ENCODE measurements at places on chromosomes 12 and 14. TPM values are rescaled to one million over a fixed set of nuclear protein-coding genes. Genes with fewer than 3 reads are reported as not detected.

GRCh38 chr12:22286569-22286968 is 47.9 kb downstream of the ST8SIA1 start:
- DNase-seq: no peak

- DNase-seq: no peak
Observed at GRCh38 chr12:24901576-24902461, 47.1 kb downstream of the BCAT1 start.

DNA sequence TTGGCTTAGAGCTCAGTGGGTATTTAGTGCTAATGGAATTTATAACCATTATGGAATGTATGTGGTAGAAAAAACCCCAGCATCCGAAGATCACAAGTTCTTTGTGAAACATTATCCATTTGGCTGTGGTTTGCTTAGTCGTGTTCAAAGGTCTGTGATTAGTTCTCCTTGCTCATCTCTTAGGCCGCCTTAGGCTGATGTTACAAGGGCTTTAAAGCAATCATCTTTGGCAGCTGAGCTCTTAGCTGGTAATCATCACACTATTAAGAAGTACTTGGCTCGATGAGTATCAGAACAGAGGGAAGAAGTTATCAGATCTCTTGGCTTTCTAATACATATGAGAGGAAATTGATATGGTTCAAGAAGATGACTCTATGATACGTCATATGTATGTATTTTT is 124.1 kb upstream of the E2F7 start:
- DNase-seq: peak; percentile 35

DNA sequence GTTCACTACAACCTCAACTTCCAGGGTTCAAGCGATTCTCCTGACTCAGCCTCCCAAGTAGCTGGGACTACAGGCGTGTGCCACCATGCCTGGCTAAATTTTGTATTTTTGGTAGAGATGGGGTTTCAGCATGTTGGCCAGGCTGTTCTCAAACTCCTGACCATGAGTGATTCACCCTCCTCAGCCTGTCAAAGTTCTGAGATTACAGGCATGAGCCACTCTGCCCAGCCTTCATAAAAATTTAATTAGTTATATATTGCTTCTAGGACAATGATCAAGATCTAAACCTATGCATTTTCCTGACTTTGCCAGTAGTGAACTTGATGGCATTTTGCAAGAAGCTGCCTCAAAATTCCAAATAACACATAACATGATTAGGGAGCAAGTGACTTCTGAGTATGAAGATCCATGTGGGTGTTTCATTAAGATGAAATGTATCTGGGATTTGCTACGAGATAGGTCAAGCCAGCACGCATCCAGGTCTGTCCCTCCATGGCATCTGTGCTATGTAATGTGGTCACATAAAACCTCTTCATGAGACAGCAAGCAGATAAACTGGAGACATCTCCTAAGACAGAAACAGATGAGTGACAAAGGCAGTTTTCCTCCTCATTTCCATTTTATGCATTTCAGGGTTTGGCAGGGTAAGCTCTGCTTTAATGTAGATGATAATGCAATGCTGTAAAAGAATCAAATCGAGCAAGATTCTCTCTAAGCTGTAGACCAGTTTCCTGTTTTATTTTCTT is 319.4 kb upstream of the ATP2B1 start:
- DNase-seq: no peak

DNA sequence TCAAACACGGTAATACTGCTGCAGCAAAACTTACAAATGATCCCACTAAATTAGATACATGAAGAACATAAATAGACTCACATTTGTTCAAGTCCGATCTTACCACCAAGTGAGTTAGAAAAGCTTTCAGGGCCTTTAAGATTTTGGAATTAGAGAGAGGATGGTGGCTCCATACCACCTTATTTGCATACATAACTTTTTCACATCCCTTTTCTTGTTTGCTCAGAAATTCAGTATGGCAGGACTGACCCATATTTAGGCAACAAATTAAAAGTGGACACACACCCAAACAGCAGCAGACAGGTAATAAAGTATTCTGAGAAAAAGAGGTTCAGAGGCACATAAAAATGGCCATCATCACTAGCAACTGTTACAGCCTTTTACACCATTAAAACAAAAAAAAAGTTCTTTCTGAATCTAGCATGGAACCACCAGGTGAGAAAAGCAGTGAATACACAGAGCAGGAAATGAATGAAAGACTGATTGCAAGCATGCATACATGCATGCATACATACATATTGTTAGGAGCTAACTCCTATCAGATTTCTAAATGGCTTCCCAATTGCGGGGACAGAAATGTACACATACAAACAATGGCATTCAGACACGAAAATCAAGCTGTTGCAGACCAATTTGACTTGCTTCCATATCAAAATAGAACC is 23.3 kb downstream of the STXBP6 start:
- DNase-seq: no peak

Gene B3GNT4
- 0.22 TPM for total RNA-seq

DNA sequence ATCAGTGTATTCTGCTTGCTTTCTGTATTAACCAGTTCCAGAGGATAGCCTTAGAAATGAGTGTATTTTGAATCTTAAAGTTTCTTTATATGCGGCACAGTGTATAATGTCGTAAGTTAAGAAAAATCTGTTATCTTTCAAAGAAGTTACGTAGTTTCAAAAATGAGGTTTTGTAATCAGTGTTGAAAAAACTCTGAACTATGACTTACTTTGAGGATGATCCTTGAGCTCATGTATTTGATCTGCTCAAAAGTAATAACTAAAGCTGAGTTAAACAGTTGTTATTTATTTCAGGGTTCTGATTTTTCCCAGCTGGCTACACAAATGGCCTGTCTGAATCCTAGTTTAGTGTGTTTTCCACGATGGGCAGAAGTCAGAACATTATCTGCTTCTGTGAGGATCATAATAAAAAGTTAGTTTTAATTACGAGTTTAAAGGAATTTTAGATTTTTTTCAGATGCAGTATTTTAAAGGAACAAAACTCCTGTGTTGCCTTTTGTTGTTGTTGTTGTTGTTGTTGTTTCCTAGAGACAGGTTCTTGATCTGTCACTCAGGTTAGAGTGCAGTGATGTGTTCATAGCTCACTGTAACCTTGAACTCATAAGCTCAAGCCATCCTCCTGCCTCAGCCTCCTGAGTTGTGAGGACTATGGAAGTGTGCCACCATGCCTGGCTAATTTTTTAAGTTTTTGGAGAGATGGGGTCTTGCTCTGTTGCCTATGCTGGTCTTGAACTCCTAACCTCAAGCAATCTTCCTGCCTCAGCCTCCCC is 52.9 kb downstream of the GPATCH2L start:
- DNase-seq: no peak

DNA sequence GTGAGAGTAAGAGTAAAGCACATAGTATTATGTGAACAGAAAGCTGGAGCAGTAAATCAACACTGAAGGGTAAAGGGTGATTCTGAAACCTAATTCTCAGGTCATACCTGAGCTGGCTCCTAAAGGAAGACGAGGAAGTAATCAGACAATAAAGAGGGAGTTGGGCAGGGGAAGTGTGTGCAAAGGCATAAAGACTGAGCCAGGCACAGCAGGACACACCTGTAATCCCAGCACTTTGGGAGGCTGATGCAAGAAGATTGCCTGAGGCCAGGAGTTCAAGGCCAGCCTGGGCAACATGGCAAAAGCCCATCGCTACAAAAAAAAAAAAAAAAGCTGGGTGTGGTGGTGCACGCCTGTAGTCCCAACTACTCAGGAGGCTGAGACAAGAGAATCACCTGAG is 9.6 kb downstream of the ARF3 start:
- no peak for DNase-seq

Gene AICDA
- total RNA-seq: not detected

- DNase-seq: no peak
Observed at GRCh38 chr12:46946137-46946536, 120.3 kb upstream of the SLC38A4 start.

GRCh38 chr12:26379777-26380467 is 184.5 kb downstream of the SSPN start:
- DNase-seq: no peak

Gene KCNA5
- total RNA-seq: not detected

Gene RNASE4
- total RNA-seq: 1.8 TPM

DNA sequence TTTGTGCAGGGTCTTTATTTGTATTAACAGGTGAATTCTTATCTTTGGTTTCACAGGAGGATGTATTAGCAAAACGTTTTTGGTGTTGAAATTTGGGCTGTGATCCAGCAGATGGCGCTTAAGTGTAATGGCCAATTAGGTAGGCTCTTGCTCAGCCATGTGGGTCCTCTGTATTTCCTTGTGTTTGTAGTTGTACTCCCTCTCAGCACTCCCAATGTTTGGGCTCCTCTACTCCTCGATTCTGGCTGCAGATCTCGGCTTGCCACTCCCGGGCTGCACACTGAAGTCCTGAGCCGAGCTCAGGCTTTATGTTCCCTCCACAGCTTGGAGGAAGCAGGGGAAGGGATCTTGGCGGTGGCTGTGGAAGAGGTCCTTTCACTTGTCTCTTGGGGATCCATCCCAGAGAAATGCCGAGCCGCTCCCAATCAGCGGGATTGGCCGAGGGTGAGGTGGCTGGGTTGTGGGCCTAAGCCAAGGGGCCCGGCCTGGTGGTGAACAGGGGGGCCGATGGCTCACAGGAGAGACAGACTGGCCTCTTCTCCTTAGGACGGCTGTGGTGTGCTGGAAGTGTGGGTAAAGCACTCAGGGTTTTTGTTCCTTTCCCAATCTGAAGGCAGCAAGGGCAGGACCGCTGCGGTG is 133.7 kb downstream of the AEBP2 start:
- DNase-seq: peak; percentile 83

- DNase-seq: no peak
Observed at GRCh38 chr14:72582582-72582981, 311.3 kb downstream of the DPF3 start.

Gene RNU4-1
- total RNA-seq: 1,293 TPM

DNA sequence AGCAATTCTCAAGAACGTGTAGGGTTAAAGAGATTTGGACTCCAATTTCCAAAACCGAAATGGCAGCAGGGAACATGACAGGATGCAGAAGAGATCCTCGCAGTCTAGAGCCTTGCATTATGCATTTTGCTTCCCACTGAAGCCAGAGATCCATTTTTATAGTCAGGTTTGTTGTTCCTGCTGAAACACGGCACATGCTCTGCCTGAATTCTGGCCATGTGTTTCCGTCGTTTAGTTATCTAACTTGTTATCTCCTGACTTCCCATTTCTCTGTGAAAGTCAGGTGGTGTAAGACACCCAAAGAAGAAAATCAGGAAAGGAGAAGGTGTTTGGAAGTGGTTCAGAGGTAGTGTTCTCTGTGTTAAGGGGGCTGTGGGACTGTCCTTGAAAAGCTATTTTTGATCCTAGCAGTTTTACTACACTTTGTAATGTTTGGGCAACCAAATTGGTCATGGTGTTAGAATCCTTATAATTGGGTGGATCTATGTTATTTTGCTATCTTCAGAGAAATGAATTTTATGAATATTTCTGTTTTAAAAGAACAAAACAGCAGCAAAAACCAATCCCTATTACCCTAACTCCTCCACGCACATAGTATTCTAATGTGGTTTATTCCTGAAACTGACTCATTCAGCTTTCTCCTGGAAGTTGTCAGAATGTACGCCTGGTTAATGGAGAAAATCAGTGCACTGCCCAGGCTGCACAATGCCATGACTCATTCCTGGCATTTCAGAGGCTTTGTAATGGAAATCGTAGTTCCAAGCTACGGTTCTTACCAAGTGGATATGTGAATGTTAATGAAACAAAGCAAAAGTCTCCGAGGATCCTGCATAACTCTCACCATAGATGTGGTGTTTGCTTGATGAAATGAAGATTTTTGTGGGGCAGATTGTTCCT is 110.1 kb downstream of the SAMD4A start:
- DNase-seq: peak; percentile 91

DNA sequence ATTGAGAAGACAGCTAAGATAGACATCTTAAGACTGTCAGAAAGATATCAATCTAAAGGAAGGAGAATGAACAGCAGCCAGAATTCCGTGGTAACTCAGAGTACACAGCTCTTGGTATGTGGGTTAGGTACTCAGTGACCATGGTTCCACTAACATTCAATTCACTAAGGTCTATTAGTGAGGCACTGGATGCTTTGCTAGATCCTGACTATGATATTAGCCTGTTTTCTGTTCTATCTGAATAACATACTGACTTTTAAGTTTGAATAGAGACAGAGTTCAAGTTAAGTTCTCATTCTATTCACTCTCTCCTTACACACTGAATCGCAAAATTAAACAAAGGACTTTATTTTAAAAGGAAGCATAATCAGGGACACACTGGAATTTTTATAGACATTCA is 106.4 kb downstream of the PRKD1 start:
- no peak for DNase-seq

DNA sequence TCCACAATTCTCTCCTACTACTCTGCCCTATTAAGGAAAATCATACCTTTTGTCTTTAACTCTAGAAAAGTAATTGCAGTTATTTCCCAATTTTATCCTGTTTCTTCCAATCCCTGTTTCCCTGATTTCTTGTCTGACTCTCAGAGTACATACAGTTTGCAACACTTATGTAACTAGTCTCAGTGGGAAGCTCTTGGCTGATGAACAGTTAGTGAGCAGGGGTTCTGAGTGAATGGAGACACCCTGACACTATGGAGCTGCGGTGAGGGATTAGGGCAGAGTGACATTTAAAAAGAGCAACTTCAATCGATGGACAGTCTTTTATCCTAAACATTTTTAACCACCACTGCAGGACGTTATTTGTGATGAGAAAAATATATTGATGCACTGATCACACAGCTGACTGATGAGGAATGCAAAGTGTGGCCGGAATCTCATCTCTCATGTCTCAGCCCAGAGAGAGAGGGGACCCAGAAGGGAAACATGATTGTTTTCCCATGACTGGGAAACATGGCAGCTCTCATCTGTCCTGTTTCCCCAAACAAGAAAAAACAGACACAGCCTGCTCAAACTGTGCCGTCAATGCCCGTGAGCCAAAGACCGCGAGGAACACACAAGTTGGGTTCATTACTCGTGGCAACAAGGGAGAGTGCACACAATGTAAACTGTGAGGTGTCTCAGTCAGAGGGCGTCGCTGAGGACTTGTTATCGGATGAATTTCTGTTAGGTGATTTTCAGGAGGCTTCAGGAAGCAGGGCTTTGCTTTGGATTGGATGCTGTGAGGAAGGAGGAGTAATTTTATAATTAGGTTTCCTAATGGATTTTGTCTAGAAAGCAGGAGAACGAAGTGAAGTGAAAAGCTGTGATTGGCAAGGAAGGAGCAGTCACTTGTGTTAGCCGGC is 5.2 kb upstream of the SLC6A13 start:
- no peak for DNase-seq

Gene GZMB
- total RNA-seq: not detected
